Activated CD8-positive, alpha-beta T cell treated with anti-CD3 and anti-CD28 coated beads, Interleukin-2, amount 10 ng/mL, durations not matched to agents 7 days and 5 days (primary cell): ENCODE measurements at places on chromosomes 6 and 20. TPM values are rescaled to one million over a fixed set of nuclear protein-coding genes. Genes with fewer than 3 reads are reported as not detected.

DNA sequence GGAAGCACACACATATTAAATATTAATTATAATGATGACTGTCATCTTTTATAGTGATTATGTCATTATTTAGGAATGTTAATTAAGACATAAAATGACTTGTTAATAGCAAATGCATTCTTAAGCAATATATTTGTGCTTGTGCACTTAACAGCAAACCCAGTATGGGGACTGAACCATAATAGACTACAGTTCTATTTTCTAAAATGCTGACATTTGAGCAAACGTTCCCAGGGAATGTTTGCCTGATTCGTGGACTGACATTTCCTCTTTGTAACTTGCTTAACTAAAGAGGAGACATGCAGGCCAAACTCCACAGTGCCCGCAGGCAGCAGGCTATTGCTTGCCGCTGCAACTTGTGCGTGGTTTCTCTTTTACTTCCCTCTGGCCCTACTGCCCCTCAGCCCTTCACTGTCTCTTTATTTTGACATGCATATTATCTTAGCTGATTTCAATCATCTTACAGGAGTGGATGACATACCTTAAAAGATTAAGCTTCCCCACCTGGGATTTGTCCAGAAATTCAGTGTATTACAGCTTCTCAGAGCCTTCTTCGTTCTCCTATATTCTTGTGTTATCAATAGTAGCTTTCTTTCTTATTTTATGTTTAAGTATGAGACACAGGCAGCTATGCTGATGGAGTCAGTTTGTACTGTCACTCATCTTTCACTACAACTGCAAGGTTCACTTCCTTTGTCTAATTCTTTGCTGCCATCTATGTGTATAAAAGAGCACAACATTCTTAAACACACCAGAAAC, 141.5 kb downstream of the GMDS start:
- H3K4me1 ChIP-seq, result no peaks in the 10 kb centered on the region
- no peak overlapping the region for H3K4me3 ChIP-seq
- DNase-seq, result no peak
- no peaks in the 10 kb centered on the region for H3K36me3 ChIP-seq
- H3K27ac ChIP-seq, result no peak overlapping the region

DNA sequence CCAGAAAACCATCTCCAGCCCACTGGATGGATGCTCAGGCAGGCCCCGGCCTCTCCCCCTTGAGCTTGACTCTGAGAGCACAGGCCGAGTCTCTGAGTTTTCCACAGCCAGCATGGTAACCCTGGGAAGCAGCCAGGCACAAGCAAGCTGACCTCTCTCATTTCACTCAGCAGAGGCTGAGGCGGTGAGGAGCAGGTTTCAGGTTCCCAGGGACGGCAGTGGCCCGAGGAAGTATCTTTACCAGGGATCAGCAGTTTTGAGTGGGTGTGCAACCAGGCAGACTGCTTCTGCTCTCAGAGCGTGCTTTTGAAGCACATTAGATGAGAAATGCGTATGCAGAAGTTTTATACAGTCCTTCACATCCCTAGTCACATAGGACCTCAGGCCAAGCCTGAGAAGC, 12.6 kb downstream of the HCK start:
- H3K4me1 ChIP-seq, result peaks cover 7% of the 10 kb centered on the region
- no peak overlapping the region for H3K4me3 ChIP-seq
- H3K27me3 ChIP-seq, result peaks cover 25% of the 10 kb centered on the region
- DNase-seq, result no peak

DNA sequence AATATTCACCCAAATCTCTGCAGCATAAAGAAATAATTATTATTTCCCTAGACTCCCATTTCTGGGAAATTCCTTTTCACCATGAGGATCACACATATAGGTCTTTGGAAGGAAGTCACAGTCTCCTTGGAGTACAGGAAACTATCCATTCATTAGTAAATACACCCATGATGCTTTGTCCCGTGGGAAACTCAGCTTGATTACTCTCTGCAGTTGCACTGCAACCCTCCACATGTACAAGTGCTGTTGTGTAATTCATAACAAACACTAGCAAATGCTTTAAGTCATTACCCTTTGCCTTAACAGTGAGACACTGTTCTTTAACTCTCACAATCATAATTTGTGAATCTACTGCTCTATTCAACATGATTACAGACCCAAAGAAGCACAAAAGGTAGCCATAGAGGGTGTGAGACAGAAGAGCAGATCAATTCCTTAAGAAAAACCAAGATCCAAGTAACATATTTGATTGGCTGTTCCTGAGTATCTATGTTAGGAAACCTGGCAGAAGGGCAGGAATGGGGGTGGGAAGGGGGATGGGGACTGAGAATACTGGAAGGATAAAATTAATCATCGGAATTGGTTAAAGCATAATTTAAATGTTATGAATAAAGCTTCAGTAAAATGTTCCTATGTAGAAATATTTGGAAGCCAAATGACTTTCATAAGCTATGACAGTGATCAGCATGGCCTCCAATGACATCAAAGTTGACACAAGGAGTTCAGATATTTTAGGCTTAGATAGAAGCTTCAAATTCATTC, 268.0 kb downstream of the HACE1 start:
- H3K36me3 ChIP-seq, result no peaks in the 10 kb centered on the region
- H3K27ac ChIP-seq, result no peak overlapping the region
- DNase-seq, result no peak
- H3K4me1 ChIP-seq, result no peaks in the 10 kb centered on the region
- no peak overlapping the region for H3K4me3 ChIP-seq
- peaks cover 6% of the 10 kb centered on the region for H3K27me3 ChIP-seq

DNA sequence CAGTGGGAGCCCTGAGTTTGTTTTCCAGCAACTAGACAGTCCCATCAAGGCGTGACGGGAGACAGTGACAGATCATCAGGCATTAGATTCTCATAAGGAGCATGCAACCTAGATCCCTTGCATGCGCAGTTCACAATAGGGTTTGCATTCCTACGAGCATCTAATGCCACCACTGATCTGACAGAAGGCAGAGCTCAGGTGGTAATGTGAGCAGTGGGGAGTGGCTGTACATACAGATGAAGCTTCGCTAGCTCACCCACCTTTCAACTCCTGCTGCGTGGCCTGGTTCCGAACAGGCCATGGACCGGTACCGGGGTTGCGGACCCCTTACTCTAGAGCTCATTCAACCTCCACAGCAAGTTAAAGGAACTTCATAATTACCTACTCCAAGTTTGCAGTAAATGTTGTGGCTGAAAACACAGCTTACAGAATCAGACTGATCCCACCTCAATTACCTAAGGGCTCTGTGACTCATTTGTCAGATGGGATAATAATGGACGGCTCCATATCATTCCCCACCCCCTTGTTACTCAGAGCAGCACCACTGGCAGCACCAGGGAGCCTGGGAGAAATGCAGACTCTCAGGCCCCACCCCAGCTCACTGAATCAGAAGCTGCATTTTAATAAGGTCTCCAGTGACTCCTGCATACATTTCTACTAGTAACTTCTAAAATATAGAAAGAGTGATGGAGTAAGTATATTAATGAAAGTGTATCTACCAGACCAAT, 15.7 kb downstream of the PXMP4 start:
- peaks cover 23% of the 10 kb centered on the region for H3K36me3 ChIP-seq
- H3K4me1 ChIP-seq, result peaks cover 3% of the 10 kb centered on the region
- H3K27ac ChIP-seq, result no peak overlapping the region
- H3K27me3 ChIP-seq, result no peaks in the 10 kb centered on the region
- H3K4me3 ChIP-seq, result no peak overlapping the region

- H3K4me1 ChIP-seq, result peaks cover 17% of the 10 kb centered on the region
- no peak overlapping the region for H3K27ac ChIP-seq
- DNase-seq, result no peak
- no peaks in the 10 kb centered on the region for H3K36me3 ChIP-seq
- H3K4me3 ChIP-seq, result no peak overlapping the region
- H3K27me3 ChIP-seq, result peaks cover 3% of the 10 kb centered on the region
These were observed 132.8 kb upstream of the TNFAIP3 start for GRCh38 chr6:137734005-137734874.

DNA sequence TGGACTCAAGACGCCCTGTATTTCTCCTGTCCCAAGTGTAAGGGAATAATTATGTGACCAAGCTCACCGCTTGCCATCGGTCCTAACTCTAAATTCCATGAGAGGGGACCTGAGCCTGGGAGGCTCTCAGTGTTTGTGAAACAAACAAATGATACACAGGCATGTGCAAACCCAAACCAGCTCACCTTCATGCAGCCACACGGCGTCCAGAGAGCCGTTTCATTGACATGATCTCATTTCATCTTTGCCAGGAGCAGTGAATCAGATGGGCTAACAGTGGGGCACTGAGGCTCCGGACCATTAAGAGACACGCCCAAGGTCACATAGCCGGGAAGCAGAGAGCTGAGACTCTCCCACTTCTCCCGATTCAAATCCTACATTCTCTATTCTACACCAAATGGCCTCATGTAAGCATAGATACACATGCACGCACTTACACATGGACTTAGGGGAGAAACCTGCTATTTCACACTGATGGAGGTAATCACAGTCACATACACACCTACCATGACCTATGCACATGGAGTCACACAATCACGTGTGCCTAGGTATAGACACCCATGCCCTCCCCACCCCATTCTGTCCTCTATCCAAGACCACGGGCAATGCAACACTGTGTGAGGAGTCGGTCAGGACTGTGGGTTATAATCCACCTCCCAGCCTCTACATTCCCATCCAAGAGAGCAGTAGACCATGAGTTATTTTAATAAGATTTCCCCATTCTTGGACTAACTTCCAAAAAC, 1.1 kb downstream of the BNIP5 start:
- H3K4me1 ChIP-seq, result peaks cover 7% of the 10 kb centered on the region
- no peak overlapping the region for H3K27ac ChIP-seq
- no peaks in the 10 kb centered on the region for H3K36me3 ChIP-seq
- H3K27me3 ChIP-seq, result peaks cover 53% of the 10 kb centered on the region
- no peak overlapping the region for H3K4me3 ChIP-seq
- no peak for DNase-seq

PSORS1C1 gene
- total RNA-seq, result not detected

RHAG gene
- not detected for total RNA-seq

OR2H2 gene
- not detected for total RNA-seq

FAM210B gene
- total RNA-seq, result 5.2 TPM

CRISP3 gene
- total RNA-seq, result not detected

C6orf132 gene
- total RNA-seq, result not detected

GJA10 gene
- not detected for total RNA-seq
